ENCODE measurements at places on chromosomes 1 and 21.

DNA sequence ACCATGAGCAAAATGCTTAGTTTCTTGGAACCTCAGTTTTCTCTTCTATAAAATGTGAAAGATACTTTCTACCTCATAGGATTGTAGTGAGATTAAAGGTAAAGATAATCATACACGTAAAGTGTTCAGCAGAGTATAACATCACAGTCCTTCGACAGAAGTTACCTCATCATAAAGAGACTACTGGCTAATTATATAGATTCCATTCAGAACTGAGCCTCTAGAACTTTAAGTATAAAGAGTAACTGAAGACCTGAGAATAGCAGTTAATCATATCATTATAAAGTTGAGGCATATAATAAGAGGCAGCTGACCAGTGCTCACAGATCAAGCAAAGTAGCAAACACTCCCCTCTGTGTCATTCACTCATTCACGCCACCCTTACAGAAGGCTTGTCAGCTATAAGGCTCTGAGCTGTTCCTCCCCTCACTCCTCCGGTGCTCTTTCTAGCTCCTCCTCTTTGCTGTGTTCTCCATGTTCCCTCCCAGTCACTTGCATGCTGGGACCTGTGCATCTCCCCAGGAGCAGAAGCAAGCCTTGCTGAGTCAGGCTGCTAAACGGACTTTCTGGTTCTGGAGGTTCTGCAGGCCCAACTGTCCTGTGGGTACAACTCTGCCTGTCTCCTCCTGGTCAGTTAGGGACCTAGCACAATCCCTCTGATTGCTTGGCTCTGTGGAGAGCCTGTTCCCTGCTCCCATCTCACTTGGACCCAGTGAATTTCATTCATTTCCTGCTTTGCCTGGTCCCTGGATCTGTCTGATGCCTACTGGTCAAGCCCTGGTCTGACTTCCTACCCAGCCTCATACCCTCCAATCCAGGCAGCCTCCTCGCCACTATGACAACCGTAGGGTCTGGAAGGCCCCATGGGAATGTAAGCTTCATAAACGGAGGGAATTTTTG, 28.3 kb upstream of the LY9 start:
- DNase-seq = no peak

DNA sequence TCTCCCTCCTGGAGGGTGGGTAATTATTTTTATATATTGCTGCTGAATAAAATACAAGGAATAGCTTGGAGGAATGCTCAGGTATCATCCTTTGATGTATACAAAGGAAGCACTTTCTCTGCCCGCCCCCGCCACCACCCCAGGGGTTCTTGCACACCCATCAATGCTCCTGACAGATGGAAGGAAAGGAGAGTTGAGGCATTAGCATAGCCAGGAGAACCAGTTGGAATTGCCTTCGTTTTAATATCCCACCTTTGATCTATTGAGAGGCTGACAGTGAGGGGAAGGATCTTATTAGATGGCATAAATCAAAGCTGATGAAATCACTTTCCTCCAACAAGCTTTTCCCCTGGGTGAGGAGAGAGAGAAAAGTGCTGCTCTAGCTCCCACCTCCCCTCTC, 71.1 kb downstream of the LGR6 start:
- no peak for DNase-seq

DNA sequence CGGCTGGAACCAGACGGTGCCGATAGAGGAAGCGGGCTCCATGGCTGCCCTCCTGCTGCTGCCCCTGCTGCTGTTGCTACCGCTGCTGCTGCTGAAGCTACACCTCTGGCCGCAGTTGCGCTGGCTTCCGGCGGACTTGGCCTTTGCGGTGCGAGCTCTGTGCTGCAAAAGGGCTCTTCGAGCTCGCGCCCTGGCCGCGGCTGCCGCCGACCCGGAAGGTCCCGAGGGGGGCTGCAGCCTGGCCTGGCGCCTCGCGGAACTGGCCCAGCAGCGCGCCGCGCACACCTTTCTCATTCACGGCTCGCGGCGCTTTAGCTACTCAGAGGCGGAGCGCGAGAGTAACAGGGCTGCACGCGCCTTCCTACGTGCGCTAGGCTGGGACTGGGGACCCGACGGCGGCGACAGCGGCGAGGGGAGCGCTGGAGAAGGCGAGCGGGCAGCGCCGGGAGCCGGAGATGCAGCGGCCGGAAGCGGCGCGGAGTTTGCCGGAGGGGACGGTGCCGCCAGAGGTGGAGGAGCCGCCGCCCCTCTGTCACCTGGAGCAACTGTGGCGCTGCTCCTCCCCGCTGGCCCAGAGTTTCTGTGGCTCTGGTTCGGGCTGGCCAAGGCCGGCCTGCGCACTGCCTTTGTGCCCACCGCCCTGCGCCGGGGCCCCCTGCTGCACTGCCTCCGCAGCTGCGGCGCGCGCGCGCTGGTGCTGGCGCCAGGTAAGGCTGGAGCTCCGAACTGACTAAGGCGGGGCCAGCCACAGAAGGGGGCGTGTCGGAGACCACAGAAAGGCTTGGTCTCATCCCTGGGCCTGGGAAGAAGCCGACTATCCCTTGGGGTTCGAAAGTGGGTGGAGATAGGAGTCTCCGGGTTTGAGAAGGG, 486 bp downstream of the SLC27A3 start:
- peak; percentile 43 for DNase-seq

DNA sequence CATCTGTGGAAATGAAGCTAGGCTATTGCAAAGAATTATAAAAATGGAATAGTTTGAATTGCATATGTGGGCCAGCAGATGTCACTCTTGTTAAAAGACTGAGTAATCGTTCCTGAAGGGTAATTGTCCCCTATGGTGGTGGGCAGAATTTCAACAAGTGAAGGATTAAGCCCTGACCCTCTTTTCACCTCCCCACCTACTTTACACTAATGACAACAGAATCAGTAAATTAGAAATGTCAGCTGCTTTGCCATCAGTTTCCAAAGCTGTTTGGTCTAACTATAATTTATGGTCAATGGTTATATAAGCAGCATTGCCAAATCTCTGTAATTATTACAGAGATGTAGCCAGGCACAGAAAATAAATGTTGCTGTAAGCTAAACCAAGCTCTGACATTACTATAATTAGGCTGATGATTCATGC, 898.6 kb downstream of the AMY1C start:
- no peak for DNase-seq

- no peak for DNase-seq
Observed at GRCh38 chr1:58884706-58885661, 101.1 kb upstream of the JUN start.

GRCh38 chr1:230158415-230159291, 91.6 kb downstream of the GALNT2 start:
- no peak for DNase-seq

GRCh38 chr1:234362558-234362957, 10.7 kb upstream of the COA6 start:
- DNase-seq = no peak
